ENCODE measurements at places on chromosomes 7 and 10. TPM values are rescaled to one million over a fixed set of nuclear protein-coding genes. Genes with fewer than 3 reads are reported as not detected.

- no peak for DNase-seq
These were observed 775.1 kb downstream of the GATA3 start for GRCh38 chr10:8829592-8829991.

GRCh38 chr10:69558559-69558958 is 14.7 kb downstream of the NEUROG3 start:
- DNase-seq, result no peak

- peak; percentile 88 for DNase-seq
These were observed 605 bp upstream of the NFKB2 start for GRCh38 chr10:102394801-102395399.

- no peak for DNase-seq
These were observed 1.0 kb downstream of the ASB10 start for GRCh38 chr7:151185762-151186639.

The SLC26A3 gene
- total RNA-seq, result not detected

DNA sequence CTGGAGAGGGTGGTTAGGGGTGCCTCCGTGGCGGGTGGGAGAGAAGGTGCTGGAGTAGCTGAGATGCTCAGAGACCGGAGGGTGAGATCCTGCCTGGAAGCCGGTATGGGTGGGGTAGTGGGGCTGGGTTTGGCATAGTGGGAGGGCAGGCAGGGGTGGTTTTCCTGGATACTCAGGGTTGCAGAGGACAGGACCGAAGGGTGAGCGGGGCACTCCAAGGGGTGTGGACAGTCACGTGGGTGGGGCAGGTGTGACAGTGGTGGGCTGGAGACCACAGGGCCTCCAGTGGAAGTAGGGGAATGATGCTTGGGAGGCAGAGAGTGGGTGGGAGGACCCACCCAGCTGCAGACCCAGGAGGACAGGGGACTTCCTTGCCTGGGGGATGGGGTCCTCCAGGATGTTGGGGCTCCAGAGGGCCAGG is 1.9 kb downstream of the SCART1 start:
- peak; percentile 69 for DNase-seq

The CXCL12 gene
- 358 TPM for total RNA-seq

- DNase-seq, result no peak
These were observed 594.1 kb downstream of the INHBA start for GRCh38 chr7:41108821-41109220.

The TRIM56 gene
- total RNA-seq, result 13.8 TPM

DNA sequence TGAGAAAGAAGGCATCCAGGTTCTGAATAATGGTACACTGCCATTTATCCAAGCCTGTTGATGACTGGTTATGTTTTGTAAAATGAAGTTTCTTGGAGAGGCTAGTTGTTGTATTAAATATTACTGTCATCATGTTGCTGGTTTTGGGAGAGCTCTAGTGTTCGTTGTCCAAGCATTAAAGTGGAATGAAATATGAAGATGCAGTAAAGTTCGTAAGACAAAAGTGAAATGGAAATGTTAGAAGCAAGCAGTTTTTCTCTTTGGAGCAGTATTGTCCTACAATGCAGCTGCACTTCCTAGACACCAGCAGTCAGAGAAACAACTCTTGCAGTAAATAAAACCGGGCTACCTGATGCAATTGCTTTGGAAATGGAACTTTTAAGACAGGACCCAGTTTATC is 156.8 kb upstream of the FZD1 start:
- DNase-seq, result no peak

DNA sequence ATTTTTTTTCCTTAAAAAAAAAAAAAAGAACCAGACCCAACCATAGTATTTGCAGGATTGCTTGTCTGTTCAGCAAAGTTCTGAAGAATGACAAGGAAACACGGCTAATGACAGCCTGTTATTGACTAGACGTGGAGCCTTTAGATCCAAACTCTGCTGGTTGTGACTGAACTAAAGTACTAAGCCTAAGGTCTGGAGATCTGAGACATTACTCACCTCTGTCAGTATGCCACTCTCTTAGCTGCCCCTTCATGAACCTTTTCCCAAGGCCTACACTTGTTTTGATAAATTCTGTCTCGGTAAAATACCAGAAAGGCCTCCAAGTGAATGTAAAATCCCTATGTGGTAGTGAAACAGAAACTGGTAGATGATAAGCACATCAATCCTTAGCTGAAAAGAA is 101.0 kb downstream of the CABCOCO1 start:
- peak; percentile 46 for DNase-seq

- no peak for DNase-seq
These were observed 45.4 kb upstream of the NPSR1 start for GRCh38 chr7:34612661-34613060.

DNA sequence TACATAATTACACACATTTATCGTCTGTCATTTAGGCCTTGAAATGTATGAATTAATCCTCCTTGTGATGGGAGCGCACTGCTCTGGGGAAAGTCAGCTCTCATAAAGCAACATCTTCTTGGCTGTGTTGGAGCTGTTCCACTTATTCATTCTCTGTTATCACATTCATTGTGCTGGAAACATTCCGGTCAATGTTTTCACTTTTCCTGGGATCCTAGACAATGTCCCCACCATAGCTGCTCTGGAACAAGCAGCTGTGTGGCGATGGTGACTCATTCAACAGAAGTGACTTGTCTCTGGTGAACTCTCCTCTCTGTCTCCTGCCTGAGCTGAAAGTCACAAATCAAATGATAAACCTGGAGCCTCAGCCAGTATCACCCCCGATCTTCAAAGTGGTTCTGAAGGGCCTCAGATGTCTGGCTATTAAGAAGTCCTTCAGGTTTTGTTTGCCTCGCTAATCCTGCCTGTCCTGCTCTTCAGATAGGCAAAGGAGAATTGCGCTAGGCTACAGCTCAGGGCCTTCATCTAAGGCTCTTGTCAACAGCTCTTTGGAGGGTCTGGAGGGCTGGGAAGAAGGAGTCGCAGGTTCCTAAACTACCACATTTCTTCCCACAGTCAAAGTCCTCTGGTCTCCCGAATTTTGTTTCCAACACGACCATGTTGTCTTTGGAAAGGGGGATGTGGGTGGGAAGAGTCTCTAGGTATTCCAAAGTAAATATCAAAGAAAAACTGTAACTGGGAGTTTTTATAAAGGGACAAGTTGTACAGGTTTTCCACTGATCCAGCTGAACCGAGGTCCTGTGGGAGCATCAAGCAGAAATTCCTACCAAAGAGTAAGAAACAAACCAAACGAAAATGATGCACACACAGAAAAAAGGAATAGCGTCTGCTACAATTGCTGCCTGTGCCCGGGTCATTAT is 29.3 kb downstream of the KLF6 start:
- peak; percentile 68 for DNase-seq

The FAM25C gene
- not detected for total RNA-seq

GRCh38 chr7:134936893-134937510 is 49.3 kb upstream of the AGBL3 start:
- DNase-seq, result no peak

DNA sequence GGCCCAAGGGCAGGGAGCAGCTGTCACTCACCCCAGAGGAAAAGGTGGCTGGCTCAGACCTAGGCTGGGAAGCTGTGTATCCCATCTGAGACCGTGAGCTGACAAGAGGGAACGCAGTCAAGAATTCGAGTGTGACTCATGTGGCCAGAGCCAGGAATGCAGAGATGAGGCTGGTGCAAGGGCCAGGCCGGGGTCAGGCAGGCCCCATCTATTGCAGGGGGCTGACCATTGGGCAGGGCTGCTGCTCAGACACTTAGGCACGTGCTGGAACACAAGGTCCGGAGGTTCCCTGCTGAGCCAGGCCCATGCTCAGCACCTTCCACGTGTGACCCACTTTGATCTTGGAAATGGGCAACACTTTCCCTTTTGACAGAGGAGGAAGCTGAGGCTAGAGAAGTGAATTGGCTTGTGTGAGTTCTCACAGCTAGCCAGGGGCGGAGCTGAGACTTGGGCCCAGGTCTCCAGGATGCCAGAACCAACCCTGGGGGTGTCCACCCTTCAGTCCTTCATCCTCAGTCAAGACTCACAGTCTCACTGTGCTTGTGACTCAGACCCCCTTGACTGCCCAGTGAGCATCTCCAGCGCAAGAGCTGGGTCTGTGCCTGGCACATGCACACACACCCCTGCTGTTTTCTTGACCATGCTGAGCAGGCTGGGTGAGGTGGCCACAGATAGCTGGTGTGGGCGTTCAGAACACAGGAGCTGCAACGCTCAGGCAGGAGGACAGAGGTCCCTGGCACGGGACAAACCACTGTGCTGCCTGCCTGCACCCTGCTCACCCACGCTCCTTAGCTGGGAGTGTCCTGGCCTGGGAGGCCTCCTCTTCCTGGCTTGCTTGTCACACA is 47.6 kb upstream of the PPIF start:
- DNase-seq, result peak; percentile 99

The CYP2C9 gene
- not detected for total RNA-seq

The SUN3 gene
- total RNA-seq, result not detected

DNA sequence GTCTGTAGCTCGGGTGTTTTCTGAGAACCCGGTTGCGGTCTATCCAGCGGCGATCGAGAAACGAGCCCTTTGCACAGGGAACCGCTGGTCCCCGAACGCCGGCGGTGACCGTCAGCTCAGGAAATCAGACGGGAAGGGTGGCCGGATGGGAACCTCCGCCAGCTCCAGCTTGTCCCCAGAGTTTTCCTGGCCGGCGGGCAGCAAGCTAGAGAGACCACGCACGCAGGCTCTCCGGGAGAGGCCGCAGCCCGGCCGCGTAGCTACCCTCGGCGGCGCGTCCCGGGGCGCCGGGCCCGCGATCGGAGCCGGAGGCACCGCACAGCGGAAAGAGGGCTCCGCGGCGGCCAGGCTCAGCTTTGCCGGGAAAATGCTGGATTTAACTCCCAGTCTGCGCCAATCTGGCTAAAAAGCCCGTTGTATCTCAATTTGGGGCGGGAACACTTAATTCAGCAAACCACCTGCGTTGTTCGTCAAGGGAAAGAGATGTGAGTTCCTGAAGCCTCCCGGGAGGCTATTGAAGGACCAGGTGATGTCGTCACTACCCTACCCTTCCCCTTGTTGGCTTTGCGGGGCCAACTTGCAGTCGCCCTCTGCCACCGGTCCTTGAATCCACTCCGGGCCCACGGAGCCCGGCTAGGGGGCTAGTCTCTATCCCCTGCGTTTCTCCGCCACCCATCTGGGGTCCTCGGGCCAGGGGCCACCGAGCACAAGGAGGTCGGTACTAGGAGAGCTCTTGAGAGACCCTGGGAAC is 859 bp upstream of the CH25H start:
- DNase-seq, result peak; percentile 68

GRCh38 chr7:135210888-135211178 is 493 bp downstream of the WDR91 start:
- DNase-seq, result no peak

GRCh38 chr7:151792086-151792485 is 84.8 kb downstream of the PRKAG2 start:
- DNase-seq, result peak; percentile 92

GRCh38 chr7:37205451-37205850 is 243.2 kb downstream of the ELMO1 start:
- DNase-seq, result no peak
